Esophagus muscularis mucosa (tissue), 4 donors: ENCODE measurements at places on chromosomes 4 and X.

- H3K36me3 ChIP-seq: peaks cover 12% of the 10 kb centered on the region
- no peak overlapping the region for H3K27ac ChIP-seq
- H3K4me1 ChIP-seq: no peaks in the 10 kb centered on the region
Measured at GRCh38 chr4:152896811-152897210, 39.3 kb upstream of the FHDC1 start.

GRCh38 chr4:32858971-32859370 is 2138.8 kb downstream of the PCDH7 start:
- no peaks in the 10 kb centered on the region for H3K27me3 ChIP-seq
- no peak overlapping the region for H3K4me3 ChIP-seq
- H3K36me3 ChIP-seq: no peaks in the 10 kb centered on the region
- DNase-seq: no peak
- no peak overlapping the region for H3K27ac ChIP-seq

DNA sequence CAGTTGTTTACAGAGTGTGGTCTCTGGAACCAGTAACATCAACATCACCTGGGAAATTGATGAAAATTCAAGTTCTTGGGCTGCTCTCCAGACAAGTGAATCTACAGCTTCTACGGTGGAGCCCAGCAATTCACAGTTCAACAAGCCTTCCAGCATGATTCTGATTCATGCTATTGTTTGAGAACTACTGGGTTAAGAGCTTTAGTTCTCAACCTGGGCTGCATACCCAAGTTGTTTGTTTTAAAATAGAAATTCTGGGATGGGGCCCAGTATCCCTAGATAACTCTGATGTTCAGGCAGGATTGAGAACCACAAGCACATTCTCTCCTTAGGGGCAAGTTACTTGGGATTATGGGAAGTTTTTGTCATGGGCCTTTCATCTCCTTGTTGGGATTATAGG is 37.9 kb upstream of the PGK1 start:
- no peaks in the 10 kb centered on the region for H3K27me3 ChIP-seq
- H3K4me1 ChIP-seq: peaks cover 5% of the 10 kb centered on the region
- no peak overlapping the region for H3K4me3 ChIP-seq
- H3K27ac ChIP-seq: peak overlapping the region; percentile 72

DNA sequence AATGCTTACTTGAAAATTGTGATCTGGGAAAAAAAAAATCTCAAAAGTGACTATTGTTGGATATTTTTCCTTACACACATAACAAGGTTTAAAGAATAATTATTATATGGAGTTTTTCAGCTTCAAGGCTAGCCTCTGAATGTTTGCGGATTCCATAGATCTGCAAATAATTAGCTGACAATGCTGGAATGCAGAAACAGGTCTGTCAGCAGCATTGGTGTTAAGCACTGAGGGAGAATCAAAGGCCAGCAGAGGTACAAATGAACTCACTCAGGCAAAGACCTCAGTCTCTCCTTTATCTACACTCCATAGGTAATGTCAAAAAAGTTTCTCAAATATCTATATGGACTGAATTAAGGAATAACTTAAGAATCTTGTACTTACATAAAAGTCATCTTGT is 35.1 kb downstream of the SMIM31 start:
- H3K4me3 ChIP-seq: no peak overlapping the region
- no peak overlapping the region for H3K27ac ChIP-seq
- H3K36me3 ChIP-seq: no peaks in the 10 kb centered on the region
- H3K27me3 ChIP-seq: no peaks in the 10 kb centered on the region

DNA sequence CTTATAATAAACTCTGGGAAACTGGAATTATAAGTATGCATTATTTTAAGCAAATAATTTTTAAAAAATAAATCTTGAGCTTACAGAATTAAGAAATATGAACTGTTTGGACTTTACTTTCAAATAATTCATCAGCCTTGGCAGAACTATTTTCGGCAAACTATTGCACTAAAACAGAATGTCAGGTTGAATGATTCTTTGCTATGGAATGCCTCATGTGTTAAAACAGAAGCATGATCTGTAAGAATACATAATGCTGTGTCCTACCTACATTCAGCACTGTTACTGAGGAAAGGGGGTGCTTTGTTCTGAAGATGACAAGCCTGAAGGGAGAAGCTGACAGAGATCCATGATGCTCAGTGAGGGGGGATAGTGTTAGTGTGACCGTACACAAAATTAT is 55.6 kb upstream of the EXOC1L start:
- H3K4me1 ChIP-seq: no peaks in the 10 kb centered on the region
- no peak overlapping the region for H3K27ac ChIP-seq
- no peak for DNase-seq
- H3K36me3 ChIP-seq: no peaks in the 10 kb centered on the region
- no peak overlapping the region for H3K4me3 ChIP-seq
- no peaks in the 10 kb centered on the region for H3K27me3 ChIP-seq

DNA sequence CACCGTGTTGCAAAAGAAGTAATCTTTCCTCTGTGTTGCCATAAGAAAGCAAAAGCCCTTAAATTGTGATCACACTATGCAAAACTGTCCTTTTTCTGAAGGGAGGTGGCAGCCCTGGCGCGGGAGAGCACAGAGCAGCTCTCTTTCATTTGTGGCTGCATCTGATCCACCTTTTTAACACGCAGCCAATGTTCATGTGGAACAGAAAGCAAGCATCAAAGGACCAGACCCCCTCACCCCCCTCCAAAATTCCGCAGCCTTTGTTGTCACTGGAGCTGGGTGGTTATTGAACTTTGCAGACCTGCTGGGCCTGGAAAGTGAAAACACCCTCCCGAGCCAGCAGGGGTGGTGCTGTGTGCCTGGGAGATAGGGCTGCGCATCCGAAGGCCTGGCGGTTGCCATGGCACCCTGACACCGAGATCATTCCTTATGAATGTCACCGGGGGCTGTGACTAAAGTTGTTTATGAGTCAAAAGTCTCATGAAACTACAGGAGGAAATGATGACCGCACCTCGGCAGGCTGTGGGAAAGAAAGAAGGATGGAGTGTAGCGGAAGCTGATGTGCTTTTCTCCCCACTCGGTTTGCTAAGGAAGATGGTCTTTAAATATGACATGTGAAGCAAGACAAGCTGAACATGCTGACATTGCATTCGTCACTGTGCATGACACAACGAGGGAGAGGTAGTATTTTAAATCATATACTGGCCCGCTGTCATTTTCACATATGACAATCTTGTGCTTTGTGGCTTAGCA is 367.4 kb downstream of the UNC5C start:
- peak; percentile 45 for DNase-seq
- no peak overlapping the region for H3K4me3 ChIP-seq
- no peak overlapping the region for H3K27ac ChIP-seq
- H3K36me3 ChIP-seq: peaks cover 19% of the 10 kb centered on the region
- H3K27me3 ChIP-seq: no peaks in the 10 kb centered on the region

- DNase-seq: no peak
- H3K36me3 ChIP-seq: no peaks in the 10 kb centered on the region
- H3K4me1 ChIP-seq: no peaks in the 10 kb centered on the region
- H3K27me3 ChIP-seq: no peaks in the 10 kb centered on the region
- H3K27ac ChIP-seq: no peak overlapping the region
- H3K4me3 ChIP-seq: no peak overlapping the region
Measured at GRCh38 chr4:104022831-104023230, 303.0 kb upstream of the TACR3 start.

DNA sequence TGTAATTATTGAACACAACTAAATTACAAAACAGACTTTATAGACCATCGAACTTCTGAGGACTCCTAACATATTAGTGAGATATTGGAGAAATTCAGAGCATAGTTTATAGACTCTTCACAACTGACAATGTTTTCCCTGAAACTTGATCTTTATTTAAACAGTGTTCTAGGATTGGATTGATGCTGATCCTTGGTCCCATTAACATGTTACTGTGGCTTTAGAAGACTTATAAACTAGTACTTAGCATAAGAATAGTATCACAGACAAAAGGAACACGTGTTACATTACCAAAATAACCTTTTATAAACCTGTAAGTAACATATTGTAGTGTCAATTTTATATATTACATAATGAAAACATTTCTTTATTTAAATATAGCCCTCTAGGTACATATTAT is 689.6 kb downstream of the CCSER1 start:
- no peaks in the 10 kb centered on the region for H3K36me3 ChIP-seq
- H3K4me3 ChIP-seq: no peak overlapping the region
- no peak for DNase-seq
- H3K27me3 ChIP-seq: no peaks in the 10 kb centered on the region
- no peak overlapping the region for H3K27ac ChIP-seq

- H3K36me3 ChIP-seq: no peaks in the 10 kb centered on the region
- no peaks in the 10 kb centered on the region for H3K27me3 ChIP-seq
- H3K4me3 ChIP-seq: no peak overlapping the region
Measured at GRCh38 chrX:6203462-6204215, 25.0 kb downstream of the NLGN4X start.

DNA sequence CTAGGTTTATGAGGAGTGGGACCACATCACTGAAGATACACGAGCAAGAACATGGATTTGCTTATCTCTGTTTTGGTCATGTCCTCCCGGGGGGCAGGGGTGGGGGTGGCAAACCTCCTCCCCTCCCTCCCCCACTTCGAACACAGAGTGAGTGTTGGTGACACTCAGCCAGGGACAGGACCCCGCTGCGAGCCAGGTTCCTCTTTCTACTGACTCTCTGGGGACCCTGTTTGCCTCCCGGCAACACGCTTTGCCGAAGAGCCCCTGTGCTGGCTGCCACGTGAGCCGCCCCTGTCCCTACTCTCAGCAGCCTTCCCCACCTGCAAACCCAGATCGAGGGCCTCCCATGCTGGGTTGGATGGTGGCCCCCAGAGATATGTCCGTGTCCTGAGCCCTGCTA is 34.7 kb downstream of the P2RY8 start:
- H3K27me3 ChIP-seq: no peaks in the 10 kb centered on the region
- no peaks in the 10 kb centered on the region for H3K36me3 ChIP-seq
- no peaks in the 10 kb centered on the region for H3K4me1 ChIP-seq
- no peak overlapping the region for H3K27ac ChIP-seq
- peak; percentile 45 for DNase-seq
- no peak overlapping the region for H3K4me3 ChIP-seq

DNA sequence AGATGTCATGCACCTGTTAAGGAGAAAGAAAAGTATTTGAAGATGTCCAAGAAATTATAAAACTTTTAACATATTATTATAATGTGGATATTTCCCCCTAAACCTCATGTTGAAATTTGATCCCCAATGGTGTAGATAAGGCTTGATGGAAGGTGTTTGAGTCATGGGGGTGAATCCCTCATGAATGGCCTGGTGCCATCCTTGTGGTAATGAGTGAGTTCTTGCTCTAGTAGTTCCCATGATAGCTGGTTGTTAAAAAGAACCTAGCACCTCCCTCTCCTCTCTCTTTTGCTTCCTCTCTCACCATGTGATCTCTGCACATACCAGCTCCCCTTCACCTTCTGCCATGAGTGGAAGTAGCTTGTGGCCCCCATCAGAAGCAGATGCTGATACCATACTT is 176.6 kb upstream of the NR3C2 start:
- H3K27ac ChIP-seq: no peak overlapping the region
- no peak overlapping the region for H3K4me3 ChIP-seq
- H3K27me3 ChIP-seq: no peaks in the 10 kb centered on the region
- H3K4me1 ChIP-seq: no peaks in the 10 kb centered on the region

GRCh38 chrX:56792270-56793111 is 63.4 kb downstream of the NBDY start:
- no peak overlapping the region for H3K27ac ChIP-seq
- H3K4me1 ChIP-seq: peaks cover 15% of the 10 kb centered on the region
- H3K4me3 ChIP-seq: no peak overlapping the region
- DNase-seq: peak; percentile 17
- H3K36me3 ChIP-seq: no peaks in the 10 kb centered on the region

DNA sequence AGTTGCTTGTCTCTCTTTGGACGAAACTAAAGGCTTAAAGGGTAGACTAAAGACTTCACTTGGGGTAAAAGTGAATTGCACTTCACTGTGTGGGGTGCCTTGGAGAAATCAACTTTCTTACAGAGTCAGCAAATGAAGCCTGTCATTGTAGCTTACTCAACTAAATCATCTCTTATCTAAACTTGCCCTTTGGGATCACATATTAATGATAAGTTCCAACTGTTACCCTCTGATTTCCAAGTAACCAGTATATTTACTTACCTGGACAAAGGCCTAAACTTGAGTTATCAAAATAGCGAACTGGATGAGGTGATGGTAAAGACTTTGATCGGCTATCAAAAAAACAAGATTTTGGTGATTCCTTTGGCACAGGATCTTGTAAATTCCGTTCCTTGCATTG is 8.9 kb upstream of the BDH2 start:
- H3K4me1 ChIP-seq: no peaks in the 10 kb centered on the region
- no peak for DNase-seq
- H3K36me3 ChIP-seq: no peaks in the 10 kb centered on the region
- no peak overlapping the region for H3K4me3 ChIP-seq
- H3K27ac ChIP-seq: no peak overlapping the region

GRCh38 chr4:94570558-94570957 is 118.8 kb downstream of the PDLIM5 start:
- no peaks in the 10 kb centered on the region for H3K27me3 ChIP-seq
- H3K4me3 ChIP-seq: no peak overlapping the region
- H3K36me3 ChIP-seq: no peaks in the 10 kb centered on the region
- no peak overlapping the region for H3K27ac ChIP-seq
- DNase-seq: no peak
- peaks cover 47% of the 10 kb centered on the region for H3K4me1 ChIP-seq

DNA sequence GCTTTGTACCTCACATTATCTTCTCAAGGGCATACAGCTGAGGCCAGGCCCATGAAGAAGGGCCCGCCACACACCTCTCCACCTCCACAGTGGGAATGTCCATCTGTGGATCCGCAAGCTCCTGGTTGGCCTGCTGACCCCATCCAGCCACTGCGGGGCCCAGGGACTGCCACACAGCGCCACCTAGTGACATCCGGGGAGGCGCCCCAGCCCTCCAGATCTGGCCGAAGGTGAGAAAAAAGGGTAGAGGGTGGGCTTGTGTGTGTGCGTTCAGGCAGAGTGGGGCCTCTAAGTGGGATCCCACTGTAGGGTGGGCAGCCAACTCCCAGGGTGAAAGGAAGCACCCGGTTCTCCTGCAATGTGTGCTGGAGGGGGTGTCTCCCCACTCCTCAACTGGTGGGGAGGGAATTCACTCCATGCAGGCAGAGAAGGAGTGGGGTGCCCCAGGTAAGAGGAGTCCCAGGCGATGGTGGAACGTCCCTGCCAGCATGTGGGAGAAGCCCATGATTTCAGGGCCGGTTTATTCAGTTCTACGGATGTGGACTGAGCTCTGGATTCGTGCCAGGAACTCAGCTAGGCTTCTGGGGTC is 117.3 kb downstream of the ENPP6 start:
- H3K27ac ChIP-seq: no peak overlapping the region
- no peak for DNase-seq
- H3K36me3 ChIP-seq: no peaks in the 10 kb centered on the region
- no peaks in the 10 kb centered on the region for H3K27me3 ChIP-seq
- H3K4me1 ChIP-seq: no peaks in the 10 kb centered on the region

GRCh38 chrX:93169771-93170170 is 503.6 kb downstream of the NAP1L3 start:
- H3K27me3 ChIP-seq: no peaks in the 10 kb centered on the region
- H3K27ac ChIP-seq: no peak overlapping the region
- no peak for DNase-seq
- H3K4me1 ChIP-seq: no peaks in the 10 kb centered on the region
- H3K36me3 ChIP-seq: no peaks in the 10 kb centered on the region

GRCh38 chr4:139873111-139873860 is 207.7 kb downstream of the MGST2 start:
- no peak overlapping the region for H3K27ac ChIP-seq
- no peaks in the 10 kb centered on the region for H3K36me3 ChIP-seq
- H3K4me1 ChIP-seq: peaks cover 20% of the 10 kb centered on the region
- DNase-seq: no peak
- no peaks in the 10 kb centered on the region for H3K27me3 ChIP-seq

- peak overlapping the region; percentile 33 for H3K27ac ChIP-seq
- DNase-seq: no peak
- H3K36me3 ChIP-seq: no peaks in the 10 kb centered on the region
- peak overlapping the region; percentile 29 for H3K4me3 ChIP-seq
Measured at GRCh38 chrX:1249101-1249887, 19.3 kb upstream of the CSF2RA start.
